CD8-positive, alpha-beta T cell (primary cell): ENCODE measurements at places on chromosomes 4 and X.

DNA sequence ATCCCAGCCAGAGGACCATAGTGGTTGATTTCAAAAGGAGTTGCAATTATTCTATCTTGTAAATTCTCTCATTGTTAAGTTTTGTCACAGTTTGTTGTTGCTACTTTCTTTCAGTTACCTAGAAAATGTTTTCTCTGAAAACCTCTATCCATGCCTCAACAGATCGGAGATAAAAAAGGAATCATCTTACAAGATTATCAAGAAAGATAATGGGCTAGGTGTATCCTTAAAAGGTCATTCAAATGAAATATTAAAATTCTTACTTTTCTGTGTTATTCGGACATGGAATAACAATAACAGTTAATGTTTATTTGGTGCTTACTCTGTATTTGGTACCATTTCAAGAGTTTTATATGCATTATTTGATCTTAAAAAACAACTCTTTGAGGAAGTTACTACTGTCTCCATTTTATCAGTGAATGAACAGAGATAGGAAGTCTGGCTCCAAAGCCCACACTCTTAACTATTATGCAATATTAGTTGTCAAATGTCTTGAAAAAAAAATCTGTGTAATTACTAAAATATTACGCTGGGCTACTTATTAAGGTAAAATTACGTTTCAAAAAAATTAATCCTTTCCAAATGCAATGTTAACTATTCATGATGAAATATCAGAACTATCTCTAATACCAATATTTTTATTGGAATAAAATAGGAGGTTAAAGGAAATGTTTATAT is 97.5 kb downstream of the SNCA start:
- no peak for DNase-seq

DNA sequence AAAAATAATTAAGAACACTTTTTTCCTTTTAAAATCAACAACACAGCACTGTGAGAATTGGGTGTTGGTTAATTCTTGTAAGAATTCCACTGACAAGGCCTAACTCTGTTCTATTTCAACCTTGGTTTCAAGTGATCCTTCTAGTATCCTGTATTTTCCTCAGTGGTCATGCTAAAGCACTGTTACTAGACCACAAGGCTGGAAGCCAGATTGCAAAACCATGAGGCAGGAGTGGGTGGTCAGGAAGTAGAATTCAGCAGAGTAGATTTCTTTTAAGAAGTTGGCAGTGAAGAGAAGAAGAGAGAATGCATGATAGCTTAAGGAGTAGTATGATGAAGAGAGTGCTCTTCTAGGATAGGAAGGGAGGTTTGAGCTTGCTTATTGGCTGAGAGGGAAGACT is 71.6 kb upstream of the LEF1 start:
- no peak for DNase-seq

- DNase-seq, result no peak
Measured at GRCh38 chr4:56466910-56467283, 520 bp upstream of the SRP72 start.

- no peak for DNase-seq
Measured at GRCh38 chr4:166577639-166578038, 656.7 kb downstream of the SPOCK3 start.

DNA sequence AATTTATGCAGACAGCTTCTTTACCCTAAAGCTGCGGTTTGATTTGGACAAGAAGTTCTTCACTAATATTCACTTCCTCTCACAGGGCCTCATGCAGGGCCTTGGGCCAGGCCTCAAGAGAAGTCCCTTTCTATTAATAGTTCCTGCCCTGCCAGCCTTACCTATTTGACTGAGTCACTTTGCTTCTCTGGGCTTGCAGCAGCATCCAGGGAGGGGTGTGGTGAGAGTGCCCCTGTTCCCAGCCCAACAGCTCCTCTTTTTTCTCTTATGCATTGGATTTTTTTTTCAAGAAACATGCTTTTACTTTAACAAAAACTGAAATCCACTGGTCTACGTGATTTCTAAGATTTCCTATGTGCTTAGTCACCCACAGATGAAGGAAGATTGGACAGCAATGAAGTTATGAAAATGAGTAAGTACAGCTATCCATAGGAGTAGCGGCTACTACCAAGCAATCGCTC is 26.7 kb downstream of the FAM156B start:
- DNase-seq, result no peak

- no peak for DNase-seq
Measured at GRCh38 chrX:15834827-15835595, 19.6 kb downstream of the AP1S2 start.

- no peak for DNase-seq
Measured at GRCh38 chr4:55183926-55184599, 58.7 kb upstream of the KDR start.

GRCh38 chr4:73086095-73086868 is 16.8 kb upstream of the COX18 start:
- DNase-seq, result peak; percentile 57
